Left ventricle myocardium superior (tissue), 1 donor: ENCODE measurements at places on chromosomes 2 and 18. TPM values are rescaled to one million over a fixed set of nuclear protein-coding genes. Genes with fewer than 3 reads are reported as not detected.
A peak's percentile ranks its signal among the peaks of the same experiment; 100 is the strongest.

DNA sequence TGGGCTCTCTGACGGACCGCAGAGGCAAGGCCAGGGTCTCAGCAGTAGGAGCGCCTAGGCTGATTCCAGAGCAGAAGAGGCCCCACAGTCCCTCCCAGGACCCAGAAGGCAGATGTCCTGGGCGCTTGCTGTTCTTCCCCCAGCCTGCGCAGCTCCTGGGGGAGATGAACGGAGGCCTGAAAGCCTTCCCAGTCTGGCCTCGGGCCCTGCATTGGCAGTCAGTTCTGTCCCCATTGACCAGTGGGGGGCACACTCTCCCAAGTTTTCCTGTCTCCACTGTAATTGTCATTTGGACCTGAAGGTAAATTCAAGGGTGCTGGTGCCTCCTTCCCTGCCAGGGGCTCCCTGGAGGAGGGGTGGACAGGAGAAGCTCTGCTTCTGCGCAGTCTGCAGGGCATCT, 345.7 kb downstream of the CYP26B1 start:
- peak; percentile 81 for DNase-seq

- no peak for DNase-seq
Measured at GRCh38 chr2:159908623-159909022, 110.6 kb upstream of the CD302 start.

LAMA1 gene
- total RNA-seq = 0.17 TPM

DNA sequence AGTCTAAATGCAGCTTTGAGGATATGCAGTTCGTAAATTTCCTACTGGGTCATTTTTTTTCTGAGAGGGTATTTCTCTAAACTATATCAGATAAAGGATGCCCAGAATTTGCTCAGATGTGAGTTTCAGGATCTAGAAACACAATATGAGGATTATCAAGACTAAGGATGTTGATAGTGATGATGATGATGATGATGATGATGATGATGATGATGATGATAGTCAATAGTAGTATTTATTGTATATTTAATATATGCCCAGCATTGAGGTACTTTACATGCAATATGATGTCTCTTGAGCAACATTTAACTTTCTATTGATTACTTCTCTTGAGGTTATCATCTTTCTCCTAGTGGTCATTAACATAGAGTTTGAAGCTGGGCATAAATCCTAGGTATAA, 222.1 kb upstream of the NRP2 start:
- no peak for DNase-seq

DNA sequence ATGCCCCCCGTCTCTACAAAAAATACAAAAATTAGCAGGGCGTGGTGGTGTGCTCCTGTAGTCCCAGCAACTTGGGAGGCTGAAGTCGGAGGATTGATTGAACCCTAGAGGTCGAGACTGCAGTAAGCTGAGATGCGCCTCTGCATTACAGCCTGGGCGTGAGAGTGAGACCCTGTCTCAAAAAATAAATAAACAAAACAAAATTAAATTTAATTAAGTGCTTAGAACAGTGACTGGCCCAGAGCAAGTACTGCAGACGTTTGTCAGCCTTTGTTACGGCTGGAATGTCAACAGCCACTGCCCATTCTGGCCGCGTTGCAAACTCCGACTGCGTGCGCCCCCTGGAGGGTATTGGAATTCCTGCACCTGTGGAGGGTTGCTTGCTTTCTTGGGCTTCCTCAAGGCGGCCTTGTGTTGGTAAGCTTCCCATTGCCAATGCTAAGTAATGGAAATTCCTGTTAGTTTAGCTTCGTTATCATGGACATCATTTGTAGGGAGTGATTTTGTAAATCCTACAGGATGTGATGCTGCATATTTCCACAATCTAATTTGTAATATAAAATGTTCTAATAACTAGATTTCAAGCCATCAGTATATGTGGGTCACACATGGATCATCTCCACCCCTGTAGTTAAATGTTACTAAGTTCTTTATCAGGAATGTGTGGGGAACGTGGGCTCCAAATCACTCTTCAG, 15.9 kb upstream of the ATP6V1B1 start:
- peak; percentile 82 for DNase-seq
